ENCODE measurements at places on chromosomes 16 and 17.

- DNase-seq: no peak
These were observed 19.0 kb upstream of the JPT2 start for GRCh38 chr16:1659031-1659430.

- no peak for DNase-seq
These were observed 335.3 kb downstream of the SNX29 start for GRCh38 chr16:12311877-12312276.

GRCh38 chr16:11985250-11985649, 8.7 kb downstream of the SNX29 start:
- no peak for DNase-seq

DNA sequence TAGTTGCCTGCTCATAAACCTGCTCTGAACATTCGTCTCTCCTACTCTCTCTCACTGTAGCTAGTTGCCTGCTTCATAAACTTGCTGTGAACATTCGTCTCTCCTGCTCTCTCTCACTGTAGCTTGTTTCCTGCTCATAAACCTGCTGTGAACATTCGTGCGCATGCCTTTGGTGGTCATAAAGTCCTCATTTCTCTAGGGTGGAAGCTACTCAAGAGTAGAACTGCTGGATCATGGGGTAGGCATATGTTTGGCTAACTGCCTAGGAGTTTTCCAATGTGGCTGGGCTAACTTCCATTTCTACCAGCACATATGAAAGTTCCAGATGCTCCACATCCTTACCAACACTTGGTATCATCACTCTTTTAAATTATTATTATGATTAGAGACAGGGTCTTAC, 174.6 kb upstream of the RPH3AL start:
- DNase-seq: no peak

- DNase-seq: no peak
These were observed 521.7 kb upstream of the EEF2KMT start for GRCh38 chr16:5619304-5619703.

DNA sequence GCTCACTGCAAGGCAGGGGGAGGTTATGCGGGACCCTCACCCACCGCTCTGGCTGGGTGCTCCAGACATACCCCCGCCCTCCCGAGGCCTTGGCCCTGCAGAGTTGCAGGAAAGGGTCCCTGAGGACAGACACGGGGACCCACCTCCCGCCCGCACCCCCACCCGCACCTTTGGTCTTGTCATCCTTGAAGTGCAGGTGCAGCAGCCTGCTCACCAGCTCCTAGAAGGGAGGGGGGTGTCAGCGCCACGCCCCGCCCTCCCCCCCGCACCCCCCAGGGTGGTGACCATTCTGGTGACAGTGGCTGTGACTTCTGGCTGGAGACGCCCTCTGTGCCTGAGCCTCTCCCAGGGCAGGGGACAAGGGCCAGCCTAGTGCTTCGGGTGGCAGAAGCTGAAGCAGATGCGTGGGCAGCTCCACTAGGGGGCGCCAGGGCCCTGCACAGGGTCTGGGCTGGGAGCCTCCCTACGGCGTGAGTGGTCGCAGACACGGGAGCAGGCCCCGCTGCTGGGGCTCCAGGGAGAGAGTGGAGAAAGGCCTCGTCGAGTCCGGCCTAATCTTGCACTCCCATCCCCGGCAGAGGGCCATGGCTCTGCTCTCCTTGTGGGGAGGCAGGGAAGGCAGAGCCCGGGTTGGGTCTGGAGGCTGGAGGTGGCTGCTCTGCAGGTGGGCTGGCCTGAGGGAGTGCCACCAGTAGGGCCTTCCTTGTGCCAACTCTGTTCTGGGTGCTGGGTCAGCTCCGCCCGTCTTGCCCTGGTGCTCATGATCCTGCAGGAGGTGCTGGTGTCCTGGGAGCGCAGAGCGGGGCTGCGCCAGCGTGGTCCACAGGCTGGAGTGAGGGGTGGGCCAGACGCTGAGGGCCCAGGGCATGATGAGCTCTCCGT, 2.7 kb downstream of the CENPX start:
- peak; percentile 45 for DNase-seq

GRCh38 chr17:31778523-31778922, 80.5 kb downstream of the COPRS start:
- no peak for DNase-seq

GRCh38 chr17:39688475-39688835, 598 bp upstream of the PGAP3 start:
- no peak for DNase-seq

DNA sequence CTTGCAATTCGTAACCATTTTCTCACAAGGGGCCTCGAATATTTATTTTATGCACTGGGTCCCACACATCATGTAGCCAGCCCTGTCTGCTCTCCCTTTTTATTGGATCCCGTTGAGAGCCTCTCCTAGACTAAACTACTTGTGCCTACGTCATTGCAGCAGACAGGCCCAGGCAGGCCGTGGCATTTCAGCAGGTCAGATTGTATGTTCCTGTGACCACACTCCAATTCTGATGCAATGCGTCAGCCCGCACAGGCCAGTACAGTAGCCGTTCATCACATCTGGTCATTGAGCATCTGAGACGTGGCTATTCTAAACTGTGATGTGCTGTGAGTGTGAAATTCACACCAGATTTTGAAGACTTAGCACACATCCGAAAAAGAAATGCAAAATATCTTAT, 42.2 kb downstream of the ABAT start:
- no peak for DNase-seq

DNA sequence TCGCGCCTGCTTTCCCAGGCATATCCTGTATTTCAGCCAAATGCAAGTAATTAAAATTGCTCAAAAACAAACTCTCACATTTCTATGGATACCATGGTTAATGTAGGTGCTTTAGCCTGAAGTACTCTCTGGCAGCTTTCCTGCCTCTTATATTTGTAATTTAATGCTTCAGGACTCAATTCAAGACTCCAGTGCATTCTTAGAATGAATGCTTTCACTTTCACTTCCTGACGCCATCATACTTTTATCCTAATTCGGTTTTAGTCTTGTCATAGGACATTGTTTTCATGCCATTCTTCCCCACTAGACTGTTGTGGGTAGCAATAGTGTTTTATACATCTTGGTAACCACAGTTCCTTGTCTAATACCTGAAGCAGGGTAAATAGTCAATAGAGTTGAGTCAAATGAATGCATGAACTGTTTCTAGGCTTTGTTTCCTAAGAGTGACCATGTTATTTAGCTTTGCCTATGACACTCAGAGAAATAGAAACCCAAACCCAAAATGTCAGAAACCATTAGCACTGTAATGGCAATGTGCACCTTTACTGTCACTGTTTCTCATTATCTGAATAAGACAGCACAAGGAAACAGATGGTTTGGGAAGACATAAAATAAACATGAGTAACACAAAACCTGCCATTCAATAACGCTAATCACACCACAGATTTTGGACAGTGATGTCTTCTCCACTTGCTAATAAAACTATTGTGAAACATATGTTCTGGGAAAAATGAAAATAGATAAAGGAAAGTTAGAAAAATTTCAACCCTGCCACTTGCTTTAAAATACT, 705.5 kb downstream of the CDH11 start:
- no peak for DNase-seq

- DNase-seq: no peak
These were observed 113.9 kb upstream of the TBX2 start for GRCh38 chr17:61285526-61286320.

DNA sequence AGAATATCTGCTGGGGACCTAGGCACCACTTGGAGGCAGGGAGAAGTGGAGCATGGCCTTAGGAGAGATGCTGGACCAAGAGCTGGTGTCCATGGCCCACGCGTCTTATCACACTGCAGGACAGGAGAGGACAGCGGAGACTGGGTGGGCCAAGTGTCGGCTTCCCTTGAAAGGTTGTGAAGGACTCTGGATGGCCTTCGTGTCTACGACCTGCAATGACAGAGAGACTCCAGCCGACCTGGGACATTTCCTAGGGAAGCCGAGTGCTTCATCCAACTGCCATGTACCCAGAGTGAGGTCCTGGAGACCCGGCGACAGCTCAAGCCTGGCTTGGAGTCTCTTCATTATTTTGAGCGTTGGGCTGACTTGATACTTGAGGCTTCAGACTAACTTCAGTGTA, 20.5 kb downstream of the C1QTNF1 start:
- DNase-seq: no peak

DNA sequence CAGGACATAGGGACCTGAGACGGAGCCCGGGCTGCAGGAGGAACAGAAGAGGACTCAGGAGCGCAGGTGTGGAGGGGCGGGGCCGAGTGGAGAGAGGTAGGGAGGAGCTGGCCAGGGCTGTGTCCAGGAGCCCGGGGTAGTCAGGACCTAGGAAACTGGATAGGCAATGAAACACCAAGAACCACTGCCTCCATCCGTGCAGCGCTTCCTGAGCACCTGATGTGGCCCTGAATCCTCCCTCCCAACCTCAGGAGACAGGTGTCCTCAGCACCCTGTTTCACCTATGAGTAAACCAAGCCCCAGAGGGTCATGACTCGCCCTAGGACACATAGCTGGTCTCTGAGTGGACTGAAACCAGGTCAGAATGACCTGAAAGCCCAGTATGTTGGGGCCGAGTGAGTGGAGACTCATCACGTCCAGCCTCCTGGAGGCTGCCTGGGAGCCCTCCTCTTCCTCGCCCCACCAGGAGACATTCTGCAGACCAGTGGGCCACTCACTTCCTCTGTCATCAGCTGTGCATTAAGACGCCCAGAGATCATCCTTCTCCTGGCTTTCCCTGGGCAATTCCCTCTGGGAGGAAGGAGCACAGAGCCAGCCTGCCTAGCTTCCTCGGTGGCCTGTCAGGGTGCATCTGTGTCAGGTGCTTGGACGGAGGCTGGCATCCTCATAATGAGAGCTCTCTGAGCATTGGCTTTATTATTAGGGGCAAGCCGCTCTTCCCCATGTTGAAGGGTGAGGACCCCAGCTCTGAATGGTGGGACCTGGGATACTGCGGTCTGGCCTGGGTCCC, 72.8 kb downstream of the SCNN1B start:
- DNase-seq: no peak

DNA sequence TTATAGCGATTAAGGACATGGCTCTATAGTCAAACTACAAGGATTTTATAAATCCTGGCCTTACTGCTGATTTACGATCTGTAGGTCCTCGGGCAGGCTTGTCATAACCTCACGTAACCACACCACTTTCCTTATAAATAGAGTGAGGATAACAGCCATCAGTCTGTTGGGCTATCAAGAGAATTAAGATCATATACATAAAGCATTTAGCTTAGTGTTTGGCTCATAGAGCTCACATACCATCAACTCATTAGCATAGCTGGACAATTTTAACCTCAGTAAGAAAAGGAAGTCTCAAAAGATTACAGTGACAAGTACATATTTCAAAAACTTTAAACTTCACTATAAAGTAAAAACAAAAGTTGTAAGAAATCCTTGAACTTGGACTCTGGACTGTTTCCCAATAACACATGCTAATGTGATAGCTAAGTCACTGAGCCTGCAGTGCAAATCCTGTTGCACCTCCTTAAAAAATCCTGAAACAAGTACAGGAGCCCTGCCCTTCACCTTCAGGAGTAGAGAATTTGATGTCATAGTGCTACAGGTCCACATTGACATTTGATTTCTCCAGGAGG, 20.8 kb upstream of the CLEC3A start:
- DNase-seq: no peak

DNA sequence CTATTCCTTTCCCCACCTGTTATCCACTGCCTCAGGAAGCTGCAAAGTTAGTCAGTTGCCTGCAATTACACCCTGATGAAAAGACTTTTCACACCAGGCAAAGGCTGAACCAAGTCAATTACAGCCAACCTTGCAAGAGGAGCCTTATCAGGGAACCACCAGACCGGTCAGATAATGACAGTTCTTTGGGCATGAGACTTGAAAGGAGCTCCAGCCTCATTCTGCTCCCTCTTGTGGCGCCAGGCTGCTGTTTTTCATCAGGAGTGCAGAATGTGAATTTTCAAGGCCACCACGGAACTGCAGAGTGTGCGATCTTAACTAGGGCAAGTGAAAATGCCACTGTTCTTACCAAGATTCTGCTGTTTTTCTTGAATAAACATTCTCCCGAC, 22.5 kb downstream of the DNAI2 start:
- peak; percentile 24 for DNase-seq

DNA sequence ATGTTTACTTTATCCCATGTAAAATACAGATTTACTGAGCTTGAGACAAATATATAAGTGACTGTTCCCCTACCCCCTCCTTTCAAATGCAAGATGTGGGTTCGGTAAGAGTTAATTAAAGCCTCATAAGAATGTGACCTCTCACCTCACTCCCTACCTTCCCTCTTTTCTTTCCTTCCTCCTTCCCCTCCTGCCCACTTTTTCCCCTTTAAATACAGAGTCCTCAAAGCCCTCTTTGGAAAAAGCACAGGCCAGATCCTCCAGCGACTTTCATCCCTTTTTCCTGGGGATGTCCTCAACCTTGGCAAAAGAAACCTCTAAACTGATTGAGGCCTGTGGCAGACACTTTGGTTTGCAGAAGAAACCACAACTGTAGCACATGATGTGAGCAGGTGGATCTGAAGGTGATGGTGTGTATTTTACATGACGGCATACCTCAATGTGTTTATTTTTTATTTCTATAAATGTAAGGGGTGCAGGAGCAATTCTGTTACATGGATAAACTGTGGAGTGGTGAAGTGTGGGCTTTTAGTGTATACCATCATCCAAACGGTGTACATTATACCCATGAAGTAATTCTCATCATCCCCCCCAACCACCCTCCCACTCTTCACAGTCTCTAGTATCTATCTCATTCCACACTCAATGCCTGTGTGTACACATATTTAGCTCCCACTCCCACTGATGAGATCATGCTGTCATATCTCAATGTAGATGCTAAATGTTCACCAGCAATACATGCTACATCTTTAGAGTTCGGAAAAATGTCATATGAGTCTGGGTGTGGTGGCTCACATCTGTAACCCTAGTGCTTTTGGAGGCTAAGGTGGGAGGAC, 77.7 kb downstream of the XYLT1 start:
- no peak for DNase-seq

DNA sequence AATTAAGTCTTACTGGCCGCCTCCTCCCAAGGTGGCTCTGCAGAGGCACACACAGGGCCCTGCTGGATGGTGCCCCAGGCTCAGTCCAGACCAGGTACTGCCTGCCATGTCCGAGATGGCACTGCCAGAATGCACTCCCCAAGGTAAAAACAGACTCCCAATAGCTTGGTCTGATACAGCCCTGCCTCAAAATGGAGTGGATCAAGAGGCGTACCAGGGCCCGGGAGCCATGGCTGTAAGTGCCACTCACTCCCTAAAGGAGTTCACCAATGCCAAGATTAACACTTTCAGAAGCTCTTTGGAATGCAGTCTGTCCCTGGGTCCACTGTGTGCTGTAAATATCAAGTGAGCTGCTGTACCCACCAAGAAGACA, 576 bp upstream of the MYO18A start:
- no peak for DNase-seq

GRCh38 chr16:4358236-4358635, 7.1 kb upstream of the PAM16 start:
- no peak for DNase-seq

GRCh38 chr17:51860954-51861561, 297.5 kb downstream of the CA10 start:
- no peak for DNase-seq

GRCh38 chr17:81252326-81252986, 13.3 kb downstream of the NDUFAF8 start:
- DNase-seq: no peak

- DNase-seq: no peak
These were observed 31.0 kb downstream of the OMG start for GRCh38 chr17:31266042-31266441.

GRCh38 chr16:27312580-27313421, 973 bp upstream of the IL4R start:
- no peak for DNase-seq
